ENCODE measurements at places on chromosomes 16 and 17.

GRCh38 chr17:44081681-44082080, 11.1 kb downstream of the G6PC3 start:
- no peak for DNase-seq

DNA sequence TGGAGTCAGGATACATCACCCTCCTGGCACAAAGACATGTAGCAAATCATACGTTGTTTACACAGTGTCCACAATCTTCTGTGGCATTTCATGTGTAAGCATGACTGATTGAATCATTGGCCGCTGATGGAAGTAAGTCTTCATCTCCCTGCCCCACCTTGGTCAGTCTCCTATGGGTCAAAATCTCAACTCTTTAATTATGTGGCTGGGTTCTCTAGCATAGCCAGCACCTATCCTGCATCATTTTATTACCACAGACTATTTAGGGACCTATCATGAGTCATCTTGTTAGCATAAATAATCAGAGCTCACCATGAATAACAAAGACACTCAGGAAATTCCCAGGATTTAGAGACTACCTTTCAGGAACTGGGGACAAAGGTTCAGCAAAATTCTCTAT, 15.9 kb downstream of the TANC2 start:
- no peak for DNase-seq

DNA sequence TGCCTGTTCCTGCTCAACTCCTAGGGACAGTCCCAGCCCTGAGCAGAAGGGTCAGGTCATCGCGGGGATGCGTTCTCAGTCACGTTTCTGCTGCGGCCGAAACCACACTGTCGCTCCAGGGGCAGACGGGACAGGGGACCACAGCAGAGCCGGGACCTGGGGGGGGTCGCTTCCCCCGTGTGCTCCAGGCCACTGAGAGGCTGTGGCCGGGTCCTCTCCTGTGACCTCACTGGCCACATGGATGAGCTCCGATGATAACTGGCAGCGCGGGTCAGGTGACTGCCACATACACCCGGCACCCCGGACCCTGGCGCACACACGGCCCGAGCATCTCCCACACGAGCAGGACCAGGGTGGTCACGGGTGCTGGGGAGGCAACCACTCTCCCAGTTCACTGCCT, 12.8 kb downstream of the GNPTG start:
- DNase-seq, result no peak

DNA sequence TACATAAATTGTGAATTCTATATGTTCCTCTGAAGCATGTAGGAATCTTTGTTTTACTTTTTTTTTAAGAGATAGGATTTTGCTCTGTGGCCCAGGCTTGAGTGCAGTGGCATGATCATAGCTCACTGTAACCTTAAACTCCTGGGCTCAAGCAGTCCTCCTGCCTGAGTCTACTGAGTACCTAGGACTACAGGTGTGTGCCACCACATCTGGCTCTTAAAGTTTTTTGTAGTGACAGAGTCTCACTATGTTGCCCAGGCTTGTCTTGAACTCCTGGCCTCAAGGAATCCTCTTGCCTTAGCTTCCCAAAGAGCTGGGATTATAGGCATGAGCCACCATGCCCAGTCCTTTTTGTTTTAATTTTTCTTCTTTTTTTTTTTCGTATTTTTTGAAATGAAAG, 25.3 kb downstream of the IKZF3 start:
- DNase-seq, result no peak

DNA sequence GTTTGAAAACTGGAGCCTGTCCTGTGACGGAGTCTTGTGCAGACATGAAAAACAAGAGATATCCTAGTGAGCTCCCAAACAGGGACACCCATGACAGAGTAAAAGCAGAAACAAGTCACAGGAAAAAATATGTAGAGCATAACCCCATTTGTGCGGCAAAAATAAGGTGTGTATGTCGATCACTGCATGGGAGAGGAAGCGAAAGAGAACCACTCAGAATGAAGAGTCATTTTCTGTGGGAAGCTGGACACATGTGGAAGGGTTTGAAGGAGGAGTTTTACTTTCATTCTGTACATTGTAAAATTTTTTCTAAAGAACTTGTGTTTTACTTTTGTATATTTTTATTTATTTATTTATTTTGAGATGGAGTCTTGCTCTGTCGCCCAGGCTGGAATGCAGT, 72.1 kb downstream of the JPH3 start:
- DNase-seq, result peak; percentile 44

GRCh38 chr16:86672179-86672863, 94.0 kb downstream of the FOXL1 start:
- DNase-seq, result no peak

DNA sequence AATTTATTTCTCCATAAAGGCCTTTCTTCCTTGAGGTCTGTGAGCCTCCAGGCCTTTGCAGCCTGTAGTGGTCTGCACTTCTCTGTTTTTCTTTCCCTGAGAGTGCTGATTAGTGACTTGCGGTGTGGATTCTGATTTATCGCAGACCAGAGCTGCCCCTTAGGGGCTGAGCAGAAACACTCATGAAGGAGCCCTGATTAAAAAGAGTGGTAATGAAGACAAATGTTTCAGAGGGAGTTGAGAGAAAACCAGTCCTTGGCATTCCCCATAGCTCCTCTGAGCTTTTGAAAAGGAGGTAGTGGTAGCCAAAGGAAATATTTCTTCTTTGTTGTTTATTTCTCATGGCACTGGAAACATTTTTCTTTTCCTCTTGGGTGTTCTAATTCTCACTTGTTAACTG, 268.1 kb upstream of the TBX2 start:
- no peak for DNase-seq

DNA sequence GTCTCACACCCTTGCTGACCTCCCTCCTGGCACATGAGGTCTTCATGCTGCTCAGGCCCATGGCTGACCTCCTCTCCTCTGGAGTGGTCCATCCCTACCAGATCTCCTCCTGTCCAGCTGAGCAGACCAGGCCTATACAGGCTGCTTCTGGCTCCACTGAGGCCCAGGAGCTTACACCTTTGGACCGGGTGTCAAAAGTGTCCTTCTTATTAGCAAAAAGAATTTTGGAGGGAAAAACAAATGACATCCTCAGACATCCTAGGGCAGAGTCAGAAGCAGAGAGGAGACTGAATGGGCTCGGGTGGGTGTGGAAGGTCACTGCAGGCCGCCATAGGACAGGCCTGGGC, 38.1 kb downstream of the WSB1 start:
- DNase-seq, result no peak

DNA sequence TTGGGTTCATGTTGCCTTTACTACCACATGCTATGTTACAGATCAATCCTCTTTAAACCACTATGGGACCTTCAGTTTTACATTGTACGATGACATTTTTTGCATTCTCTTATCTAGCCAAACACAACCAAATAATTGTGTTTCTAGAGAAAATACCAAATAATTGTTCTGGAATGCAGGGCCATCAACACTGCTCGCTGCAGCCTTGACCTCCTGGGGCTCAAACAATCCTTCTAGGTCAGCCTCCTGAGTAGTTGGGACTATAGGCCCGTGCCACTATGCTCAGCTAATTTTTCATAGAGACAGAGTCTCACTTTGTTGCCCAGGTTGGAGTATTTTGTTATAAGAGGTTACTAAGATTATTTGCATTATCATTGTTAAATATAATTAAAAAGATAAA, 237.5 kb upstream of the PMFBP1 start:
- no peak for DNase-seq

- DNase-seq, result no peak
These were observed 9.1 kb downstream of the IGFBP4 start for GRCh38 chr17:40452216-40452787.

- no peak for DNase-seq
These were observed 20.9 kb downstream of the ZFHX3 start for GRCh38 chr16:73026754-73027684.

- DNase-seq, result no peak
These were observed 35.8 kb downstream of the CPPED1 start for GRCh38 chr16:12767897-12768296.
